ENCODE measurements at places on chromosomes 5 and 9. TPM values are rescaled to one million over a fixed set of nuclear protein-coding genes. Genes with fewer than 3 reads are reported as not detected.

DNA sequence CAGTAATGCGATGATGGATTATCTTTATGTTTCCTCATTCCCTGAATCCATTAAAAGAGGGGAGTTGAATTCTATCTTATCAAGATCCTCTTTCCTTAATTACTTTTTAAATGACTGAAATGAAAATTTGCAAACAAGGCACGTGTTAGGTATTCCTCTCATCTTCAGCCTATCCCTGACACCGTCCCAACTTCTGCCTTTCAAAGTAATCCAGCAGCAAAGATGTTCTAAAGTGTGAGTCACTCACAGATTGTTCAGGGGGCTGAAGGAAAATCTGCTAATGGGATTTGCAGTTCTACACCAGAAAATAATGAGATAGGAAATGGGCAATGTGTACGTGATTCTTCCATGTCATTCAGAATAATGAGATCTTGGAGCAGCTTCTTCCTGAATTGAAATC lies 403.0 kb downstream of the ARHGEF28 start:
- no peak for DNase-seq

Gene TRIM7
- total RNA-seq, result 12.7 TPM

DNA sequence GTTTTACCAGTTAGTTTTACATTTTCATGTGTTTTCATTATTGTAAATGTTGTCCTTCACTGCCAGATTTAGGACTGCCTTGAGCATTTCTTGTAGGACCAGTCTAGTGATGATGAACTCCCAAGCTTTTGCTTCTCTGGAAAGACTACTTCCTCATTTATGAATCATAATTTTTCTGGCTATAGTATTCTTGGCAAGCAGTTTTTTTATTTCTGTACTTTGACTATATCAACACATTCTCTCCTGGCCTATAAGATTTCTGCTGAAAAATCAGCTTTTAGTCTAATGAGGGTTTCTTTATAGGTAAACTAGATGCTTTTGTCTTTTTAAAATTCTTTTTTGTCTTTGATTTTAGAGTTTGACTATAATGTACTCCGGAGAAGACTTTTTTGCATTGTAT lies 256.8 kb upstream of the GRAMD2B start:
- DNase-seq, result no peak

Gene PDGFRB
- total RNA-seq, result 0.52 TPM

Gene CDO1
- total RNA-seq, result 0.55 TPM

- peak; percentile 31 for DNase-seq
Observed at GRCh38 chr5:108148715-108149139, 233.2 kb downstream of the FBXL17 start.

Gene HRCT1
- 0.45 TPM for total RNA-seq

DNA sequence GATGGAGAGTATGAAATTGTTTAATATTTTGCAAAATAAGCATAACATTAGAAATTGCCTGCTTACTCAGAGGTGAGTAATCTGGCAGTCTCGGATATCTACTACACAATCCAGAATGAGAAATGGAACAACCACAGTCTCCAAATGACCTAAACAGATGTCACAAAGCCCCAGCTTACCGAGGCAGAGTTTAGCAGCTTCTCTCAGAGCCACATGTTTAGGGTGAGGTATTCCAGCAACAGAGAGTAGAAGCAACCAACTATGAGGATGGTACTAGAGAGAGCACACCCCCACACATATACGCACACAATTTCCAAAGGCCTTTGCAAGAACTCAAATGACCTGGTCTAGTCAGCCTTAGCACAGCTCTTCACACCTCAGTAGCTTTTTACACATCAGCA lies 122.7 kb upstream of the LPAR1 start:
- peak; percentile 89 for DNase-seq

GRCh38 chr5:111197523-111197922 lies 26.7 kb upstream of the CAMK4 start:
- peak; percentile 20 for DNase-seq

DNA sequence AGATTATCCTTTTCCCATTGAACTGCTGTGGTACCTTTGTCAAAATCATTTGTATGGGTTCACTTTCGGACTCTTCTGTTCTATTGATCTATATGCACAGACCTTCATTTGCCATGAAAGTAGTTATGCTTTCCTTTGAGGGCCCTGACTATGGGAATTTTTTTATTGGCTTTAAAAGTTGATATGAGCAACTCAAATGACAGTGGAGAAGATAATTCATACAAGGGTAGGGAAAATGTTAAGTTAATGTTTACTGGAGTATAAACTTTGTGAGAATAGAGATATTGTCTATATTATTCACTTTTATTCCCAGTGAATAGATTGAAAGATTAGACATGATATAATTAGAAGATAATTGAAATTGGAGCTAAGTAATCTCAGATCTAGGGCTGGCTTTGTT lies 94.8 kb downstream of the ATP10B start:
- no peak for DNase-seq

Gene TPRN
- total RNA-seq, result 4.5 TPM

Gene ADAMTS19
- not detected for total RNA-seq

GRCh38 chr5:33261305-33261704 lies 179.5 kb upstream of the TARS1 start:
- no peak for DNase-seq

Gene SLC46A2
- not detected for total RNA-seq
